ENCODE measurements at places on chromosomes 6 and 20. TPM values are rescaled to one million over a fixed set of nuclear protein-coding genes. Genes with fewer than 3 reads are reported as not detected.

HS3ST5 gene
- total RNA-seq: not detected

TAAR1 gene
- total RNA-seq: not detected

STX11 gene
- total RNA-seq: 2.7 TPM

DPPA5 gene
- not detected for total RNA-seq

TMX4 gene
- 19.7 TPM for total RNA-seq

HEY2 gene
- 0.06 TPM for total RNA-seq

PAK5 gene
- not detected for total RNA-seq

PTCRA gene
- total RNA-seq: not detected

ANKEF1 gene
- total RNA-seq: 5.8 TPM

CPNE5 gene
- 0.16 TPM for total RNA-seq

NFATC2 gene
- 8.4 TPM for total RNA-seq

SIM1 gene
- not detected for total RNA-seq

PNLDC1 gene
- 0.08 TPM for total RNA-seq

DACT2 gene
- 0.08 TPM for total RNA-seq

TOX2 gene
- total RNA-seq: 14.2 TPM

SNX9 gene
- total RNA-seq: 26.8 TPM

SLC22A3 gene
- 47.2 TPM for total RNA-seq

ULBP3 gene
- total RNA-seq: 3.3 TPM

PXT1 gene
- not detected for total RNA-seq

DUSP15 gene
- total RNA-seq: 1.0 TPM

MCCD1 gene
- not detected for total RNA-seq

DNAH8 gene
- total RNA-seq: not detected

SYCP2L gene
- 2.4 TPM for total RNA-seq

SLC22A16 gene
- total RNA-seq: not detected

OXT gene
- not detected for total RNA-seq

KHDC1L gene
- total RNA-seq: not detected

TRIM40 gene
- total RNA-seq: not detected

SPATS1 gene
- total RNA-seq: not detected

PHACTR1 gene
- not detected for total RNA-seq

RRAGD gene
- 4.8 TPM for total RNA-seq

FAM217A gene
- total RNA-seq: not detected

RAMACL gene
- total RNA-seq: 0.10 TPM

HLA-DRB1 gene
- total RNA-seq: not detected

CTAGE9 gene
- not detected for total RNA-seq

HRH3 gene
- not detected for total RNA-seq

CST7 gene
- total RNA-seq: not detected

SGK2 gene
- 7.2 TPM for total RNA-seq

LPIN3 gene
- 13.7 TPM for total RNA-seq

FERMT1 gene
- 14.7 TPM for total RNA-seq

SNPH gene
- total RNA-seq: 4.0 TPM

OR12D2 gene
- not detected for total RNA-seq

SRMS gene
- 0.12 TPM for total RNA-seq

PCK1 gene
- total RNA-seq: 0.06 TPM

PRDM13 gene
- total RNA-seq: 0.83 TPM

CD83 gene
- 2.0 TPM for total RNA-seq

TREM1 gene
- total RNA-seq: 0.25 TPM

IL17F gene
- not detected for total RNA-seq

SLC4A11 gene
- 15.1 TPM for total RNA-seq

GHRH gene
- total RNA-seq: not detected

PAX1 gene
- not detected for total RNA-seq

SNX21 gene
- 10.0 TPM for total RNA-seq

IL17A gene
- not detected for total RNA-seq

PTCHD4 gene
- not detected for total RNA-seq

TMEM14C gene
- 149 TPM for total RNA-seq

FAM110A gene
- 10.3 TPM for total RNA-seq

ENPP4 gene
- total RNA-seq: 0.23 TPM

Measured in A549 treated with Hydrocortisone at 1 μM for 4 hours (cell line).